ENCODE measurements at places on chromosomes 7 and 10.
A peak's percentile ranks its signal among the peaks of the same experiment; 100 is the strongest.

- no peak for DNase-seq
These were observed 3.7 kb downstream of the OGA start for GRCh38 chr10:101814466-101815071.

GRCh38 chr10:106973288-106973687, 191.2 kb downstream of the SORCS1 start:
- DNase-seq = no peak

- no peak for DNase-seq
These were observed 210.8 kb upstream of the PFKP start for GRCh38 chr10:2856598-2856997.

DNA sequence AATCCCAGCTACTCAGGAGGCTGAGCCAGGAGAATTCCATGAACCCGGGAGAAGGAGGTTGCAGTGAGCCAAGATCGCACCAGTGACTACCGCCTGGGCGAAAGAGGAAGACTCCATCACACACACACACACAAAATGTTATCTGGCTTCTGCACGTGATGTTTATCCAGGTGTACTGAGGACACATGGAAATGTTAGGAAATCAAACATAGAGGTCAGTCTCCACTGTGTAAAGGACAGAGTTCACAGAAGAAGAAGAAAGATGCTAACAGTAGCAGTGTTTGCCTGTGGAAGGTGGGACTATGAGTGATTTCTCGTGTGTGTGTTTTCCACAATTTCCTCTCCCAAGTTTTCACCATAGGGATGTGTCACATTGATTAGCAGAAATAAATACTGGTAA, 256.9 kb downstream of the ELMO1 start:
- no peak for DNase-seq

DNA sequence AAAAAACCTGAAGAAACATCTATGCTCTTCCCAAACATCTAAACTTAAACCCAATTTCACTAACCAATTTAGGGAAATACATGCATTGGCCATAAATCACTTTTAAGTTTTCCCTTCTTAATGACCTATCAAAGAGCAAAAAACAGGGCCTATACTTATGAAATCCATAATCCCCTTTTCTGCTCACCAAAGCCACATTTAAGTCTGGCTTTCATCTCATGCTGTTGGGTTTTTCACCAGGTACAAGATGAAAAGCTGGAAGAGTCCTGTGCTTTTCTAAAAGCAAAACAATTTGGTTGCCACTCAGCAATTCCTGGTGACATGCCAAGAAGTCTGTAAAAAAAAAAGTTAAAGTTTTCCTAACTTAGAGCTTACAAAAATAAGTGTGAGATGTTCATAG, 92.6 kb downstream of the HPSE2 start:
- no peak for DNase-seq

GRCh38 chr7:70466725-70467364, 665.1 kb upstream of the GALNT17 start:
- no peak for DNase-seq

GRCh38 chr7:152591976-152592375, 84.0 kb downstream of the XRCC2 start:
- DNase-seq = no peak

GRCh38 chr7:74344132-74344496, 54.9 kb downstream of the CLIP2 start:
- no peak for DNase-seq

DNA sequence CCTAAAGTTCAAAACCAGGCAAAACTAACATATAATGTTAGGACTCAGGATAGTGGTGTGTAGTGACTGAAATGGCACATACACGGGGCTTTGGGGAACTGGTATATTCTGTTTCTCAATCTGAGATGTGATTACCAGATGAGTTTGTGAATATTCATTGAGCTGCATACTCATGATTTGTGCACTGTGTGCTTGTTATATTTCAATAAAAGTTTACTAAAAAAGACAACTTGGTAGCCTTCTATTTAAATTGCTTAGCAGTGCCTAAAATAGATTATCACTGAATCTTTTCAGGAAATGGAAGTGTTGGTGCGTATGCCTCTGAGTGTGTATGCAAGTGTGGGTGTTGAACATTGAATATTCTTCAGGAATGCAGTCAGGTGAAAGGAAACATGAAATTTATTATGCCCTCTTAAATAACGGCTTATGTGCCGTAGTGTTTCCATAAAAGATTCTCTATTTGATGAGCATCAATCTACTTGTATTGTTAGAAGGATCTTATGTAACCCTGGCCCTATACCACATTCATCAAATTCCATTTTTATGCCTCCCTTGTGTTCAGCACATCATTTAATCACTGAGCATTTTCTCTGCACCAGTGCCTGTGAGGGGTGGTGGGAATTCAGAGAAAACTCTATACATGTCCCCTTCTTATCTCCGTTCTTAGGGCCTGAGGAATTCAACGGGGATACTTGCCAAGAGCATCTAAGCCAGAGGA, 82.6 kb upstream of the AUTS2 start:
- DNase-seq = no peak

DNA sequence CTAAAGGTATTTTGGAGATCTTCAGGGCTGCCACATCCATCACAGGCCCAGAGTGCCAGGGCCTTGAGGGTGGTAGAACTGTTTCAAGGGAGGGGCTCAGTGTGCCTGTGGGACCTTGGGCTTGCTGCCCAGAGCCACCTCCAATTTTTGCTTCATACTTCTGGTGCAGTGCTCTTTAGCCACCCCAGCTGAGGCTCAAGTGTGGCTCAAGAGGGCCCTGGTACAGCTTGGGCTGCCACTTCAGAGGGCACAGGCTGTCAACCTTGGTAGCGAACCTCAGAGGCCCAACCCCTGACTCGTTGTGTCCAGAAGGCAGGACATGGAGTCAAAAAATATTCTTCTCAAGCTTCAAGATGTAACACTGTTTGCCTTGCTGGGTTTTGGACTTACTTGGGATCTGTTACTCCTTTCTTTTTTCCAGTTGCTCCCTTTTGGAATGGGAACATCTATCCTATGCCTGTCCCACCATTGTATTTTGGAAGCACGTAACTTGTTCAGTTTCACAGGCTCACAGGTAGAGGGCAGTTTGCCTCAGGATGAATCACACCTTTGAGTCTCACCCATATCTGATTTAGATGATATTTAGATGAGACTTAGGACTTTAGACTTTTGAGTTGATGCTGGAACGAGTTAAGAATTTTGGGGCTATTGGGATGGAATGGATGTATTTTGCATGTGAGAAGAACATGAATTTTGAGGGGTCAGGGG, 224.8 kb downstream of the RPS24 start:
- no peak for DNase-seq

DNA sequence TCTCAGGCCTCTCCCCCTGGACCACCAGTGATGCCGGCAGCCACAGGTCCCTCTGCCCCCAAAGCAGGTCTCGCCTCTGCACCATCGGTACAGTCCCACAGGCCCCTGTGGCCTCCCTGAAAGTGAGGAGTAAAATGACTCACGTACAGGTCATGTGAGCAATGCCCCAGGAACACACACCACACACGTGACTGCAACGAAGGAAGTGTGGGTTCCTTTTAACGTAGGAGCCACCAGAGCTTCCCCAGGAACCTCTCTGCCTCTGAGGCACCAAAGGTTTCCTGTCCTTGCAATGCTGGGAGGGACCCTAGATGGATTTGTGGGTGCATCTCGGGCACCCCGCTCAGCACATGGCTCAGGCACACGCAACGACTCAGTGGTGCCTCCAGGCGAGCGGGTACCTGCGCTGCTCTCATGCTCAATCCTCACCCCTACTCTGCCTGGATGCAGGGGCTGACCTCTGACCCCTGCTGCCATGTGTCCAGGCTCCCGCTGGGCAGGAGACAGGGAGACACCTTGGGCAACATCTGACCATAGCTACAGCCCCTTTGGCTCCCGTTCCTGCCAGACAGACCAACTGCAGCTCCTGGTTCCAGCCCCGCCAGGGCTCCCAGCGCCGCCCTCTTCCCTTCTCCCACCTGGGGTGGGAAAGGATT, 120.7 kb downstream of the PRKAG2 start:
- DNase-seq = peak; percentile 72

- no peak for DNase-seq
These were observed 773.9 kb downstream of the LRMDA start for GRCh38 chr10:76205361-76205760.

- DNase-seq = peak; percentile 12
These were observed 134.2 kb upstream of the EFCAB10 start for GRCh38 chr7:105715528-105715927.

GRCh38 chr10:67549390-67549789, 146.6 kb downstream of the CTNNA3 start:
- no peak for DNase-seq

DNA sequence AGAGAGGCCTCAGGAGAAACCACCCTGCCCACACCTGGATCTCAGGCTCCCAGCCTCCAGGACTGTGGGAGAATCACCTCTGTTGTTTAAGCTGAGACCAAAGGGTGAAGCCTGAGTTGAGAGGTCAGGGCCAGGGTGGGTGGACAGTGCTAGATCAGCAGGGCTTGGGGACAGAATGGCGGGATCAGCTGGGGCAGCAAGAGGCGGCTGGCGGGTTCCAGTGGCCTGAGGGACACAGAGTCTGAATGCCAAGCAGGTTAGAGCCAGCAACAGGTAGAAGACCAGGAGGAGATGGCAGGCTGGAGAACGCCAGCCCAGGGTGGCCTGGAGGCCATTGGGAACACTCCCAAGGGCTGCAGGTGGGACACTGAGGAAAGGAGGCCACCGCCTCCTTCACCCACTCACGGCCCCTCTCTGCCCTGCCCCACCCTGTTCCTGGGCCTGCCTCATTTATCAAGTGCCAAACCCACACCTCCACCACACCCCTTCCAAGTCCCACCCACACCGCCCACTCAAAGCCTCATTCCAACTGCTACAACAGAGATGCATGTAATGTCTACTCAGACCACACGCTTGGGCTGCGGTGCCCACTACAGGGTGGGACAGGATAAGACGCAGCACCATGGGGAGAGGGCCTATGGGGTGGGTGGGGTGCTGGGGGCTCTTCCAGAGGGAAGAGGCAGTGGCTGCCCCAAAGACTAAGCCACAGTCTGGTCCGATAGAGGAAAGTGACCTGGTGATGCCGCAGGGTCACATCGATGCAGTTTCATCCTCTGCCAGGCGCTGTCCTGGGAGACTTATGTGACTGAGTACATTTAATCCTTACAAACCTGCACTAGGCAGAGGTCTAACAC, 173.9 kb downstream of the TNS3 start:
- DNase-seq = peak; percentile 6

- DNase-seq = no peak
These were observed 174.9 kb downstream of the LRMDA start for GRCh38 chr10:75606203-75606779.

GRCh38 chr7:38398725-38399321, 125.4 kb upstream of the TARP start:
- DNase-seq = peak; percentile 63

DNA sequence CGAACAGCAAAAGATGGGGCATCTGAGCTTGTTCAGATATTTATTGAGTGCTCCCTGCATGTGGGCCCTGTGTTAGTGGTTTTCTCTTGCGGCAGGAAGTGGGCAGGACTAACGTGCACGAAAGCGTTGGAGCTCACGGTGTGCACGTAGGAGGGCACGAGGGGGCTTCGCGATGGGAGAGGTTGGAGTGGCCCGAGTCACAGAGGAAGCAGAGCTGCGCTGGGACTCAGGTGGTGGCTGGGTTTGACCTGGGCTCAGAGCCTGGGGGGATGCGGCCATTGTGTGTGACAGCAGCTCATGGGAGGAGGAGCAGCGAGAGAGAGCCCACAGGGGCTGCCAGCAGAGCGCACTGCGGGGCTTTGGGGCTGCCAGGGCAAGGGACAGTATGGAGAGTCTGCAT, 7.7 kb downstream of the ZSCAN25 start:
- peak; percentile 84 for DNase-seq

- DNase-seq = peak; percentile 14
These were observed 80.7 kb downstream of the SLC37A3 start for GRCh38 chr7:140317597-140317996.

DNA sequence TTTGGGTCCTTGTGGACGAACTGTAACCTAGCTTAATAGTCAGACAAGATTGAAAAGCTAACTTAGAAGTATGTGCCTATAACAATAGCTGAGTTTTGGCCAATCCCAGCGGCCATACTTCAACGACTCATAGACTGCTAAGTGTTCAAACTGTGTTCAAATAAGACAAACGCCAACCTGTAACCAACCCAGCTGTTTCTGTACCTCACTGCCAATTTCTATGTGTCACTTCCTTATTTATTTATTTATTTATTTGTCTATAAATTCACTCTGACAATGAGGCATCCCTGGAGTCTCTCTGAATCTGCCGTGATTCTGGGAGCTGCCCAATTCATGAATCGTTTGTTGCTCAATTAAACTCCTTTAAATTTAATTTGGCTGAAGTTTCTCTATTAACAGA, 21.7 kb downstream of the ST8SIA6 start:
- DNase-seq = no peak

GRCh38 chr10:94376865-94377264, 14.1 kb upstream of the NOC3L start:
- no peak for DNase-seq

DNA sequence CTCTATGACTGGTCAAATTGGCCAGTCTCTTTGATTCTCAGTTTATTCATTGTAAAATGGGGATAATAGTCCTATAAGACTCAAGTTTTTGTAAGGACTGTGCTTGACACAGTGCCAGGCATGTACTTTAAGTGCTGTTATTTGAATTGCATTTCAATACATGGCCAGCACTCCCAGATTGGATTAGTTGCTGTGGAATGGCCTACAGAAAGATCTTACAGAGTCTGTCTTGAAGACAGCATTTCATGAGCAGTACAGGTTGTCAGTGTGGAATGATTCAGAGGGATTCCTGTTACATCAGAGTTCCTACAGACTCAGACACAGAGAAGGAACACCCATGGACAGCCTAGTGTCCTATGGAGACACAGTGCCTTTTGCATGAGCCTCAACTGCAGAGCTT, 238.1 kb upstream of the BMPER start:
- DNase-seq = no peak

- no peak for DNase-seq
These were observed 161.2 kb downstream of the CAMK1D start for GRCh38 chr10:12510501-12510941.

Measured in stimulated activated CD4-positive, alpha-beta T cell treated with anti-CD3 and anti-CD28 coated beads, Interleukin-15, amount 100 ng/mL, for 24 hours (primary cell).